ENCODE measurements at places on chromosomes 7 and 10. TPM values are rescaled to one million over a fixed set of nuclear protein-coding genes. Genes with fewer than 3 reads are reported as not detected.

Gene CLDN4
- 6.1 TPM for polyA plus RNA-seq

Gene PPP1R17
- polyA plus RNA-seq = not detected

Gene DIP2C
- 25.6 TPM for polyA plus RNA-seq

Gene EZH2
- polyA plus RNA-seq = 18.7 TPM

Gene PRRT4
- polyA plus RNA-seq = 13.0 TPM

Gene GIMAP6
- 14.7 TPM for polyA plus RNA-seq

Gene TAC1
- polyA plus RNA-seq = 1.8 TPM

Gene CHAT
- polyA plus RNA-seq = not detected

Gene FBXL13
- polyA plus RNA-seq = 0.71 TPM

DNA sequence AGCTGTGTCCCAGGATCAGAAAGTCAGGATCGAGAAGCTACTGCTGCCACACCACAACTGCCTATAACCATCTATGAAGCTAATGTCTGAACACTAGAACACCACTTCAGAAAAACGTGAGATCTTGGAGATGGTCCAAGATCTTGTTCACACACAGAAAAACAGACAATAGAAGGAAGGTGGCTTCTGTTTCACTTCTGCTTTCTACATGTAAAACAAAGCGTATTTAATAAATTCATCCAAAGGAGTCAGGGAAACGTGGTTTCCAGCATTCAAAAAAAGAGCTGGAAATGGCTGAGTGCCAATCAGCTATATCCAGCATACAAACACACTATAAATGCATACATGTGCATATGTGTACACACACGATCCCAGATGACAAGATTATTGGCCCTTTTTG is 70.2 kb upstream of the CCDC71L start:
- peak; percentile 56 for DNase-seq

DNA sequence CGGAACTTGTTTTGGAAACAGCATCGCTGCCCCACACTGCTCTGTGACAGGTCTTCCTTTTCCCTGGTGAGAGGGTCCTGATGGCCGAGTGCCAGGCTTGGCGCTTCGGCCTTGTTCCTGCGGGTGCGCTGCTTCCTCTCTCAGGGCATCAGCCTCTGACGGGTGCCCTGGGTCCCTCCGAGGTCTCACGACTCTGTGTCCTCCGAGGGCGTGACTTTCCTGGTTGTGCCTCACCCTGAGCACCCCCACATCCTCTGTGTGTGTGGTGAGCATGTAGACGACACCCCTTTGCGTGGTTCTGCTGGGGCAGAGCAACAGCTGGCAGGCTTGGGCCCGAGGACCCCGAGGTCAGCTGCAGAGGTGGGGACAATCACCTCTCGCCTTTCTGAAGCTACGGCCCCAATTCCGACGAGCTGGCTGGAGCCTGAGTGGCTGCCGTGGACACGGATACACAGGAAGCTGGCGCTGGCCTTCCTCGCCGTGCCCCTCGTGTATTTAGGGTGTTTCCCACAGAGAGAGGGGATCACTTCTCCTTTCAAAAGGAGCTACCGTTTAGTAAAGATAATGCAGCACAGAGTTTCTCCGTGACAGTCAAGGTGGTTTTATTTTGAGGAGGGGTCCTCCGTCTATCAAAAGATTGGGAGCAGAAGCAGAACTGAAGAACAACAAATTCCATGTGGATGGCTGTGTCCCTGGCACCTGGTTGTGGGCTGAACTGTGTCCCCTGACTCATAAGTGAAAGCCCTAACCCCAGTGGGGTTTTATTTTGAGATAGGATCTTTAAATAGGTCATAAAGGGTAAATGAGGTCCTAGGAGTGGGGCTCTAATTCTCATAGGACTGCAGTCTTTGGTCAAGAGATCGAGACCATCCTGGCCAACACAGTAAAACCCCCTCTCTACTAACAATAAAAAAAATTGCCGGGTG is 36.2 kb upstream of the PITRM1 start:
- DNase-seq = no peak

- DNase-seq = peak; percentile 66
These were observed 492.9 kb upstream of the FOXK1 start for GRCh38 chr7:4189131-4189570.

DNA sequence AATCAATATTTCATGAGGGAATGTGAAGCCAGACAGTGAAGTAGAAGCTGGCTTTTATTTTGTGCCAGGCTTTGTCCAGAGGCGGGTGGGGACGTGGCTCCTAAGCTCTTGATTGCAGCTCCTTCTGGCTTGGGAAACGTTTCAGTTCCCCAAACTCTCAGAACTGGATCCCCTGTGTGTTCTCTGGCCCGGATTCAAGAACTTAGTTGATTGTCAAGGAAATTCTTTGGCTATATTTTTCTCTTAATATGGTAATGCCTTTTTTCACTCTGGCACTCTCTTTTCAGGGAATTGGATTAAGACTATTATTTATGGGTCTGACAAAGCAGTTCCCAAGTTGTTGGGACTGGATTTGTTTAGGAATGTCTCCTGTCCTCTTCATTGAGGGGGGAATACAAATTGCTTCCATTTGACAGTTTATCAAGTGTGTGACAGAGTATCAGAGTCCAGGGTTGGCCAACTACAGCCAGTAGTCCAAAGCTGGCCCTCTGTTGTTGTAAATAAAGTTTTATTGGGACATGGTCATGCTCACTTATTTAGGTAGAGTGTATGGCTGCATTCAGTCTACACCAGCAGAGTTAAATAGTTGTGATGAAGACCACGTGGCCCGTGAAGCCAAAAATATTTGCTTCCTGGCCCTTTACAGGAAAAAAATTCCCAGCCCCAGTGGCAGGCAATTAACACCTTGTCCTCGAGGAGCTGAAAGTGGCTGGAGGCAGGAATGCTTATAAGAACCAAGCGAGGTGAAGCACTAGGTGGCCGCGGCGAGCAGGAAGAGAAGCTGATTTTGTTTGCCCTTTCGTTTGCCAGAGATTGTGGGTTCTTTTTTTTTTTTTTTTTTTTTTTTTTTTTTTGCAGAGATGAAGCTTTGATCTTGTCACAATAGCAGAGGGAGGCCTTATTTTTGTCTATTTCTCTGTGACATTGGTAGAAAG is 34.3 kb downstream of the HTRA1 start:
- no peak for DNase-seq

- DNase-seq = no peak
These were observed 59.1 kb downstream of the CAMK1D start for GRCh38 chr10:12408472-12408871.

- DNase-seq = peak; percentile 74
These were observed 109.1 kb downstream of the C10orf90 start for GRCh38 chr10:126561294-126561920.

DNA sequence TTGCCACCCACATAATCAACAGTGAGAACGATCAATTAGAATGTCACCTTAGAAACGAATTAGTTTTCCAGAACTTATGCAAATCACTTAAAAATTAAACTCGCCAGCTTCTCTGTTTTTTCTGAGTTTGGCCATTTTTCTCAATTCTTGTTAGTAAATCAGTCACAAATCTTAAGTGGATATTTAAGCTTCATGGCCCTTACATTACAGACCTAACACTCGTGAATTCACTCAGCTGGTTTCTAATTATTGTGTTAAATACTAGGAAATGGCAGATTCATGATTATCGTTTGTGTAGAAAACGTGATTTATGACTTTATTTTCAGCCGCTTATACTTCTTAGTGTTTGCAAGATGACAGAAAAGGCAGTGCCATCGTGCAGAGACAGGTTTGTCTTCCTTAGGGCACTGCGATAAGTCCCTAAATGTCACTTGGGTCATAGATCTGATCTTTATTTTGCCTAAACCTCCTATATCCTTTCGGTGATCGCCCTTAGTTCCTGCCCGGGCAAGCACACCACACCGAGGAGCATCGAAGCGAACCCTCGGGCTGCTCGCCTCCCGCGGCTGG is 587 bp upstream of the CELF2 start:
- no peak for DNase-seq

GRCh38 chr7:35355199-35355598 is 101.3 kb upstream of the TBX20 start:
- no peak for DNase-seq

GRCh38 chr7:34544621-34545020 is 113.4 kb upstream of the NPSR1 start:
- DNase-seq = no peak

DNA sequence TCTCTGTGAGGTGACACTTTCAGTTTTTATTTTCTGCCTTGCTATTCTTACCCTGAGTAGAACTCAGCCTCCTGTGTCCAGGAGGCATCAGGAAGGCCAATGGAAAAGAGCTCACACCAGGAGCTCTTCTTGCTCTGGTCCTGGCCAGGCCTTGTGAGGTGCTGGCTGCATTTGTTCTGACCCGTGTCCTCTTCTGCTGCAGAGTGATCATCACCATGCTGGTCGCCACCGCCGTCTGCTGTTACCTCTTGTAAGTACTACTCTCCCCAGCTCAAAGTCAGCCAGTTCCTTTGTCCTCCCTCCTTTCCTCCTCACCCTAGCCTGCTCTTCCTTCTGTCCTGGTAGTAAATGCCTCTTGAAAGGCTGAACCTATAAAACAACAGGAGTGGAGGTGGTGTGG is 1.6 kb downstream of the ATP6V0E2 start:
- no peak for DNase-seq

DNA sequence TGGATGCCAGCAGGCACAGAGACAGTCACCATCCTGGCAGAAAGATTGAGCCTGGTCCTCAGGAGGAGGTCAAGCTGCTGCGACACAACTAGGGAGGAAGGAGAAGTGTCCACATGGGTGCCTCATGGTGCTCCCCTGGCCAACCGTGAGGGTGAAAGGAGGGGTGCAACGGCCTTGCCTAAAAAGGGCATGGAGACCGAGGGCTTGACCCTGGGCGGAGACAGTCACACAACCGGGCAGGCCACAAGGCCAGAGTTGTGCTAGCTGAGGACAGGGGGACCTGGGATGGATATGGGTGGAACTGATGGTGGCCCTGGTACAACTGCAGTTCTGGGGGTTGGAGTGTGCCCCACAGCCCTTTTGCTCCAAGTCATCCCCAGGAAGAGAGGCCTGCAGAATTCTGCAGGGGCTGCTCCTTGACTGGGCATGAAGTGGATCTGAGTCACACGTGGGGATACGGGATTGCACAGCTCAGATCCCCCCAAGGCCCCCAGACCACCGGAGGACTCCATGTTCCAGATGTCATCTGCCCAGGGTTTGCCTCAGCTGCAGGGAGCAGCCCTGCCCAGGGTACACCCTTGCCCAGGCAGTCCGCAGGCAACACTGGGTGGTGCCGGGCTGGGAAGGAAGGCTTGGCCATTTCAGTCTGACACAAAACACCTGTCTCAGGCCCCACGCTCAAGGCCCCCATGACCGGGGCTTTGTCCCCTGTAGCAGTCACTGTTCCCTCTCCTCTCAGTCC is 602.3 kb upstream of the MGMT start:
- DNase-seq = no peak

DNA sequence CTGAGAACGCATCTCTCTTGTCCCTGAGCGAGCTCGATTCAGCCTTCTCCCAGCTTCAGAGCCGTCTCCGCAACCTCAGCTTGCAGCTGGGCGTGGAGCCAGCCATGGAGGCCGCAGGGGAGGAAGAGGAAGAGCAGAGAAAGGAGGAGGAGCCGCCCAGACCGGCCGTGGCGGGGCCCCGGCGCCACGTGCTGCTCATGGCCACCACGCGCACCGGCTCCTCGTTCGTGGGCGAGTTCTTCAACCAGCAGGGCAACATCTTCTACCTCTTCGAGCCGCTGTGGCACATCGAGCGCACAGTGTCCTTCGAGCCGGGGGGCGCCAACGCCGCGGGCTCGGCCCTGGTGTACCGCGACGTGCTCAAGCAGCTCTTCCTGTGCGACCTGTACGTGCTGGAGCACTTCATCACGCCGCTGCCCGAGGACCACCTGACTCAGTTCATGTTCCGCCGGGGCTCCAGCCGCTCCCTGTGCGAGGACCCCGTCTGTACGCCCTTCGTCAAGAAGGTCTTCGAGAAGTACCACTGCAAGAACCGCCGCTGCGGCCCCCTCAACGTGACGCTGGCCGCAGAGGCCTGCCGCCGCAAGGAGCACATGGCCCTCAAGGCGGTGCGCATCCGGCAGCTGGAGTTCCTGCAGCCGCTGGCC is 43.2 kb downstream of the CHST3 start:
- DNase-seq = peak; percentile 85

GRCh38 chr7:137965942-137966640 is 35.8 kb downstream of the CREB3L2 start:
- no peak for DNase-seq

DNA sequence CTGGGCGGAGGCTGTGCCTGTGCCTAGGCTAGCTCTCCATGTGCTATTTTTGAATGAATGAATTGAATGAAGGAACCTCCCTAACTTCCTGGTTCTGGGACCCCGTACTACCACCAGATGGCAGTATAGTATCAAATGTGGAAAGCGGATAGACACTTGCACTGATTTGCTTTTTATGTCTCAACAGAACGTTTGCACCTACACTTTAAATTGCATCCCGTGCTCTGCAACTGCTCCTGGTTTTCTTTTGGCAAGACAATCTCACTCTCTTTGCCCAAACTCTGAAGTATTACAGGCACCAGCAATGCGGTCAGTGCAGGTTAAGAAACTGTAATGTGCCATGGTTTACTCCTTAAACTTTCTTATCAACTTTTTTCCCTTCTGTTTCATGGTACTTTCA is 6.5 kb downstream of the FZD8 start:
- peak; percentile 86 for DNase-seq

GRCh38 chr7:6556196-6556595 is 4.9 kb upstream of the GRID2IP start:
- no peak for DNase-seq

DNA sequence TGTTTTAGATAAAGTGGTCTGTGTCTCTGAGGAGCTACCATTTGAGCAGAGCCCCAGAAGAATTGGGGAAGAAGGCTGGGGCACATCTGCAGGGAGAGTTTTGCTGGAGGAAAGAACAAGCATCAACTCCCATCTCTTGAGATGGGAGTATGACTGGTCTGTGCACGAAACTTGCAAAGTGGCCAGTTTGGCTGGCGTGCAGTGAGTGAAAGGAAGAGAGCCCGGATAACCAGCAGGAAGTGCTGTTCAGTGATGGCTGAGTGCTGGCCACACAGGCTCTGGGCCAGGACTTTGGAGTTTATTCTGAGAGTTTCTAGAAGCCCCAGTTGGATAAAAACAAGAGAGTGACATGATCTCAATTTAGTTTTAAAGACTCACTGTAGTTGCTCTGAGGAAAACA is 34.4 kb upstream of the SVIL start:
- no peak for DNase-seq

DNA sequence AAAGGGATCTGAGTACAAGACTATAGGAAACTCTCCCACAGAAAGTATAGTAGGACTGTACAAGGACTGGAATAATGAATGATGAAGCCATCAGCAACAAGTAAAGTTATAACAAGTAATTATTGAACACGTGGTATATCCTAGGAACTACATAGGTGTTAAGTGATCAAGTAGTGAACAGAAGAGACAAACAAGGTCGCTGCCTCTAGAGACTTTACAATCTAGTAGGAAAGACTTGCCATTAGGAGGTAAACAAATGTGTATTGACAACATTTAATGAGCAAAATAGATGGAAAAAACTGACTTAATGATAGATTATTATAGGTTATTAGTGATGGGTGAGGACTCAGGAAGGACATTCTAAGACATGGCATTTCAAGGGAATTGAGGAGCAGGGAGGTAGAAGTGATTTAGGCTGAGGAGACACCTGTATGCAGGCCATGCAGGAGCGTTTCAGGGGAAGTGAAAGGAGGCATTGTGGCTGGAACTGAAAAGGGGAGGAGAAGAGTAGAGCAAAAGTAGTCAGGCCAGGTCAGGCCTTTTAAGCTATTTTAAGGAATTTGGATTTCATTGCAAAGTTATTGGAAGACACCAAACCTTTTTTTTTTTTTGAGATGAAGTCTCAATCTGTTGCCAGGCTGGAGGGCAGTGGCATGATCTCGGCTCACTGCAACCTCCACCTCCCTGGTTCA is 8.5 kb upstream of the GLCCI1 start:
- DNase-seq = no peak

GRCh38 chr7:87877366-87878040 is 1.2 kb downstream of the DBF4 start:
- DNase-seq = peak; percentile 45

- DNase-seq = no peak
These were observed 2.5 kb downstream of the PRR15 start for GRCh38 chr7:29565982-29566746.
